ENCODE measurements at places on chromosomes 1 and 21.

DNA sequence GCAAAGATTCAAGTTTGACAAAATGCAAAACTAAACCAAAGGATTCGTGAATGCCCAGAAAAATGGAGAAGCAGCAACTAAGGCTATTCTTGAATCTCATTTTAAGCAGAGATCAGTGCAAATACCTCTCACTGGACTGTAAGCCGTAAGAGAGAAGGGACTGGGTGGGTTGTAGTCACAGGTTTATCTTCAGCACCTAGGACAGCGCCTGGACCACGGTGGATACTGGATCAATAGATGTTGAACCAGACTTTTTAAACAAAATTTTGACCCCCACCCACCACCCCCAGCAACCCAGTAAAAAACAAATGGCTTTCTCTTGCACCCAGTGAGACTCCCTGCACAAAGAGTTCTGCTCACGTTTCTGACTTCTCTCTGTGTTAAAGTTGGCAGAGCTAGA lies 347.1 kb downstream of the AJAP1 start:
- no peak overlapping the region for H3K27ac ChIP-seq
- no peak overlapping the region for H3K4me3 ChIP-seq
- no peaks in the 10 kb centered on the region for H3K4me1 ChIP-seq
- no peak for DNase-seq

- no peak overlapping the region for H3K4me3 ChIP-seq
- H3K36me3 ChIP-seq: no peaks in the 10 kb centered on the region
- H3K27me3 ChIP-seq: no peaks in the 10 kb centered on the region
- no peak for DNase-seq
- no peaks in the 10 kb centered on the region for H3K4me1 ChIP-seq
Observed at GRCh38 chr1:165481820-165482532, 37.0 kb upstream of the RXRG start.

GRCh38 chr1:196661345-196661744 lies 9.5 kb downstream of the CFH start:
- H3K36me3 ChIP-seq: peaks cover 5% of the 10 kb centered on the region
- H3K4me1 ChIP-seq: no peaks in the 10 kb centered on the region
- no peak for DNase-seq
- no peak overlapping the region for H3K27ac ChIP-seq
- H3K4me3 ChIP-seq: no peak overlapping the region
- H3K27me3 ChIP-seq: no peaks in the 10 kb centered on the region

GRCh38 chr1:10196976-10197375 lies 13.4 kb upstream of the KIF1B start:
- H3K4me3 ChIP-seq: no peak overlapping the region
- H3K36me3 ChIP-seq: no peaks in the 10 kb centered on the region
- no peak for DNase-seq
- no peak overlapping the region for H3K27ac ChIP-seq

DNA sequence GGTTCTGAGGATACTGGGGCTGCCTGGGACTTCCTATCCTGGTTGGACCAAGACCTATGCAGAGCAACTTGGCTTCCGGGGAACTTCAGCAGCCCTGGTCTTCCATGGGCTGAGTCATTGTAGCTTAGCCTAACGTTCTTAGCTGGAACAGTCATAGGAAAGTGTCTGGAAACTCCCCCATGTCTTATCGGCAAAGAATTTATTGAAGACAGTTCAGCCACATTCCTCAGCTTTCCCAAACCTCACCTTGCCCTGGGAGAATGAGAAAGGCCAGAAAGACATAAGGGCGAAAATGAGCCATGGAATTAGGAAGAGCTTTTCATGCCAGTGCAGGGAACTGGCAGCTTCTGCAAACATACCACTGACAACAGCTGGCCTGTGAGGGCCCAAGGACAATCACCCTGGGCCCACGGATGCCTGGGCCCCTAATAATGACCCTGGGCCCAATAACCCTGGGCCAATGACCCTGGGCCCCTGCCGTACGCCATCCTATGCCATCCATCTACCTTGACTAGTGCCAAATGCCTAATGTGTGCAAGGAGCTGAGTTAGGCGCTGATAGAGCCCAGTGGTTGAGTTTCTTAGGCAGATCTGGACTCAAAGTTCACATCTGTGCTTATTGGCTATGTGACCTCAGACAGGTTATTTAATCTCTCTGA lies 114.4 kb upstream of the GADD45A start:
- no peak for DNase-seq
- H3K4me3 ChIP-seq: no peak overlapping the region
- H3K4me1 ChIP-seq: no peaks in the 10 kb centered on the region
- H3K27me3 ChIP-seq: no peaks in the 10 kb centered on the region
- H3K27ac ChIP-seq: no peak overlapping the region
- H3K36me3 ChIP-seq: no peaks in the 10 kb centered on the region

GRCh38 chr1:218425647-218426342 lies 80.7 kb downstream of the TGFB2 start:
- peak overlapping the region; percentile 70 for H3K27ac ChIP-seq
- peaks cover 29% of the 10 kb centered on the region for H3K4me1 ChIP-seq
- H3K27me3 ChIP-seq: no peaks in the 10 kb centered on the region
- no peak overlapping the region for H3K4me3 ChIP-seq

- no peaks in the 10 kb centered on the region for H3K27me3 ChIP-seq
- H3K4me3 ChIP-seq: no peak overlapping the region
- no peak for DNase-seq
- H3K27ac ChIP-seq: no peak overlapping the region
- no peaks in the 10 kb centered on the region for H3K36me3 ChIP-seq
Observed at GRCh38 chr1:196152086-196152485, 456.2 kb downstream of the KCNT2 start.

DNA sequence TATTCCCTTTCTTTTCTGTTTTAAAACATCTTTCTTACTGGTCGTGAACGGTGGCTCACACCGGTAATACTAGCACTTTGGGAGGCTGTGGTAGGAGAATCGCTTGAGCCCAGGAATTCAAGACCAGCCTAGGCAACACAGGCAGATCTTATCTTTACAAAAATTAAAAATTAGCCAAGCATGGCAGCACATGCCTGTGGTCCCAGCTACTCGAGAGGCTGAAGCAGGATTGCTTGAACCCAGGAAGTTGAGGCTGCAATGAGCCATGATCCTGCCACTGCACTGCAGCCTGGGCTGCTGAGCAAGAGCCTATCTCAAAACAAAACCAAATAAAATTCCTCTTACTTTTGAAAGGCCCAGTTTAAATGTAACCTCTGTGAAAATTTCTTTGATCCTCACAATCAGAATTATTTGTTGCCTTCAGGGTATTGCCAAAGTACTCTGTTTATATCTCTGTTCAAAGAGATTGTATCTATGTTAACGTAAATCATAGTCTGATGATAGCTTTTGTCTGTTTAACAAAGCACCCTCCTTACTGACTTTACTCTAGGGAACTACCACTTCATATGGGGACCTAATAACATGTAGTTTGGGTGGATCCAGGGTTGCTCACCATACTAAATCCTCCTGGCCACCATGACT lies 71.6 kb downstream of the RERE start:
- no peak overlapping the region for H3K4me3 ChIP-seq
- H3K36me3 ChIP-seq: no peaks in the 10 kb centered on the region
- no peak overlapping the region for H3K27ac ChIP-seq
- H3K4me1 ChIP-seq: no peaks in the 10 kb centered on the region
- H3K27me3 ChIP-seq: no peaks in the 10 kb centered on the region
- DNase-seq: no peak

DNA sequence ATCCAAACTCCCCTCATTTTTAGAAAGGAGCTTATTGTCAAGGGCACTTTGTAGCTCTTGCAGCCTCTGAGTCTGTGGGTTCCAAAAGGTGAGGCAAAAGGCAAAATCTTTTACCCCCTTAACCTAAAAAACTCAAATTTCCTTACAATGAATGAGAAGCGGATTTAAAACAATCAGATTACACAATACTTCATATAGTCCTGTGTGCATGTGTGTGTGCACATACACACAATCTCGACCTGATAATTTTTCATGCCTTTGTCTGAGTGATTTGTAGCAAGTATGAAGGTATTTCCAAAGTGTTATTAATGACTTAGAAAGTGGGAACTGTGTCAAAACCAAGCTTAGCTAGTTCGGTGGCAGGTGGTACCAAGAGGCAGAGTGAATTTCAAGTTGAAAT lies 42.9 kb downstream of the GRIK1 start:
- no peaks in the 10 kb centered on the region for H3K36me3 ChIP-seq
- H3K27ac ChIP-seq: no peak overlapping the region
- no peak overlapping the region for H3K4me3 ChIP-seq
- DNase-seq: no peak
- H3K27me3 ChIP-seq: no peaks in the 10 kb centered on the region

- H3K36me3 ChIP-seq: no peaks in the 10 kb centered on the region
- no peaks in the 10 kb centered on the region for H3K27me3 ChIP-seq
- H3K4me3 ChIP-seq: no peak overlapping the region
- peak; percentile 77 for DNase-seq
- peak overlapping the region; percentile 85 for H3K27ac ChIP-seq
- H3K4me1 ChIP-seq: peaks cover 54% of the 10 kb centered on the region
Observed at GRCh38 chr1:28248273-28249012, 10.9 kb upstream of the SESN2 start.

GRCh38 chr1:206693592-206693991 lies 8.9 kb downstream of the MAPKAPK2 start:
- no peak for DNase-seq
- no peaks in the 10 kb centered on the region for H3K4me1 ChIP-seq
- no peaks in the 10 kb centered on the region for H3K27me3 ChIP-seq
- H3K4me3 ChIP-seq: no peak overlapping the region
- no peak overlapping the region for H3K27ac ChIP-seq
- no peaks in the 10 kb centered on the region for H3K36me3 ChIP-seq
